Stimulated activated CD4-positive, alpha-beta T cell treated with anti-CD3 and anti-CD28 coated beads, Interleukin-12 subunit alpha, Interleukin-12 subunit beta, amount 100 ng/mL, for 24 hours (primary cell): ENCODE measurements at places on chromosomes 16 and 17.

DNA sequence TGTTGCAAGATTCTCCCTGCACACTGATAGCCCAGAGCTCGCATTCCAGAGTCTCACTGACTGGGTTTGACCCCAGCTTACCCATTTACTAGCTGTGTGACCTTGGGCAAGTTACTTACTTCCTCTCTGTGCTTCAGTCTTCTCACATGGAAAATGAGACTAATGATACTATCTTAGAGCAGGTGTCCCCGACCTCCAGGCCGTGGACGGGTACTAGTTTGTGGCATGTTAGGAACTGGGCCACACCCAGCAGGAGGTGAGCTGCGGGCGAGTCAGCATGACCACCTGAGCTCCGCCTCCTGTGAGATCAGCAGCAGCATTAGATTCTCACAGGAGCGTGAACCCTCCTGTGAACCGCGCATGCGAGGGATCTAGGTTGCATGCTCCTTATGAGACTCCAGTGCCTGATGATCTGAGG, 15.8 kb downstream of the ANKFY1 start:
- DNase-seq, result no peak

DNA sequence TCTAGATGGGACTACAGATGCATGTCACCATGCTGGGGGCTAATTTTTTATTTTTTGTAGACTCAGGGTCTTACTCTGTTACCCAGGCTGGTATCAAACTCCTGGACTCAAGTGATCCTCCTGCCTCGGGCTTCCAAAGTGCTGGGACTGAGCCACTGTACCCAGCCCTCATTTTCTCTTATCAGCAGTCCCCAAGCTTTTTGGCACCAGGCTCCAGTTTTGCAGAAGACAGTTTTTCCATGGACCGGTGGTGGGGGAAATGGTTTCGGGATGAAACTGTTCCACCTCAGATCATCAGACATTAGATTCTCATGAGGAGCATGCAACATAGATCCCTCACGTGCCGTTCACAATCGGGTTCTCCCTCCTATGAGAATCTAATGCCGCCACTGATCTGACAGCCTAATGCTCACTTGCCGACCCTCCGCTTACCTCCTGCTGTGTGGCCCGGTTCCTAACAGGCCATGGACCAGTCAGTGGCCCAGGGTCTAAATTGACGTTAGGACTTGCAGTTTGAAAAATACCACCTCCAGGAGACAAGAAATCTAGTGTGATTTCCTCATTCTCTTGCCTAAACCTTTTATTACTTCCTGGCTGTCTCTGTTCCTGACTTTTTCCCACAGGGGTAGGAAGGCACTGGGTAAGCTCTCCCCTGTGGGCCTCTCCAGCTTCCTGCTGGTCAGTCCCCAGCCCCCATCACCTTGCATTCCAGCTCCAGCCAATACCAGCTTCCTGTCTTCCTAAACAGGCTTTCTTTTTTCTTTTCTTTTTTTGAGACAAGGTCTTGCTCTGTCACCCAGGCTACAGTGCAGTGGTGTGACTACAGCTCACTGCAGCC, 9.3 kb upstream of the CNP start:
- no peak for DNase-seq

DNA sequence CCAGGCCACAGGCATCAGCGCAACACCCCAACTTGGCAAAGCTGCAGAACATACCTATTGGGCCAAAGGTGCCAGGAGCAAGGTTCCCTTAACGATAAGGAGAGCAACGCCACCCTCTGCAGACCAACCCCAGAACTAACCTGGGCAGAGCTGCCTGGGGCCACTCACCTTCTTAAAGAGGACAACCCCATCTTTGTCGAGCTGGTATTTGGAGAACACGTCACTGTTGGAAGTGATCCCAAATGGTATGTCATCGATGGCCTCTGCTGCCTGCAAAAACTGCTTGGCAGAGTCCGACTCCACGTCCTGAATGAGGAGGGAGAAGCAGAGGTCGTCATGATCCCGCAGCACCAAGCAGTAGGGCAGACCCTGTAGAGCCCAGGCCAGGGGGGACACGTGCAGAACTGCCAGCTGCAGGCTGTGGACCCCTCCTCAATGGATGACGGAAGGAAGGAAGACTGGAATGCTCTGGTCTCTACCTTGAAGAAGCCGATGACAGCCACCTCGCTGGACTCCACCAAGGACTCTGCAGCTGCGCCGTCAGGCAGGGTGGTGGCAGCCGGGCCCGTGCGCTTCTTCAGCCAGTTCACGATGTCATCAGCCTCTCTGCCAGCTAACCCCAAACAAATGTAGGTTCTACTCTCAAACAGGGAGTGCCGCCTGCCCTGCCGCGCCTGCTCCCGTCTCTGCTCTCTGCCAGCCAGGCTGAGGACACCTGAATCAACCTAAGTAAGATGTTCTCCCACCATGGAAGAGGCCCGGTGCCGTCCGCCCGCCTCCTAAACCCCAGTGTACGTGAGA, 5.2 kb downstream of the P4HB start:
- no peak for DNase-seq

- DNase-seq, result no peak
These were observed 72.7 kb downstream of the TMEM132E start for GRCh38 chr17:34652021-34652555.

- no peak for DNase-seq
These were observed 5.8 kb upstream of the SETD6 start for GRCh38 chr16:58509256-58510096.

DNA sequence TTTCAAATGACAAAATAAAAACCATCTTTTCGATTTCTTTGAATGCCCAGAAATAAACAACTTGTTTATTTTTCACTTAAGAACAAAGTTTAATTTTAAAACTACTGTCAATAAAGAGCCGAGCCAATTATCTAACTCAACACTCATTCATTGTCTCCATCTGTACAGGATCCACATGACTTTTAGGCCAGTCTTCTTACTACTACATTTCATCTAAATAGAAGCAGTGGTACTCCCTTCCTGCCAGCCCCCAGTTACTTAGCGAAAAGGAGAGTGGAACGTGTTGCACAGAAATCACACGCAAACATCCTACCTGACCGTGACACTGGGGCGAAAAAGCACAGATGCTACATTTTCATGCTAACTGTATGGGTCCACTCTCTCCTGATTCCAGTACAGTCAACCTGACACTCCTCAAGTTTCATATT, 1.2 kb downstream of the GNA13 start:
- DNase-seq, result no peak

DNA sequence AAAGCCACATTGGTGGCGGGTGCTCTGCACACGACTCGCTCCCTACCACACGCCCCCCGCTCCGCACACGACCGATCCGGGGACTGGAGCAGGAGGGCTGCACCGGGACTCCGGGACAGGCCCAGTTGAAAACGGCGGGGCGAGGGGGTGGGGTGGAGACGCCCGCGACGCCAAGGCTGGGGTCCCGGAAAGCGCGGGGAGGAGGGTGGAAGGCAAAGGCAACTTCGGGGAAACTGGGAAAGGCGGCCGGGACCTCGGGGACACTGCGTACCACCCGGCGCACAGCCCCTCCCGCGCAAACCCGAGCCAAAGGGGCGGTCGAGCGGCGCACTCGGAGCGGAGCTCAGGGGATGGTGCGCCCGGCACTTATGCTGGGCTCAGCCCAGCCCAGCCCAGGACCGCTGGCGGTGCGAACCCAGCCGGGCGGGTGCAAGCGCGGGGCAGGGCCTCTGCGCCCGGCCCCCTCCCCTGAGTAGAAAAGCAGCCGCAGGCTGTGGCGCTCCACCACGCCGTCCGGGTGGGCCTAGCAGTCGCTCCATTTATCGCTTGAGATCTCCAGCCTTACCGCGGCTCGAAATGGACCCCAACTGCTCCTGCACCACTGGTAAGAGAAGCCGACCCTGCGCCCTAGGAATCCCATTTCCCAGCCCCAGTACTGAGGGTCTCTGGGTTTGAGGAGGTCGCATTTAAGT, at the start of gene MT1M:
Gene MT1M (plus strand): TSS at position 504 of the 692 bp plus-strand sequence. CDS start 73 bp downstream, at position 577.
- DNase-seq, result no peak

- peak; percentile 57 for DNase-seq
These were observed 5.4 kb downstream of the PGS1 start for GRCh38 chr17:78383725-78384471.

GRCh38 chr17:28738680-28739384, 5.0 kb upstream of the TRAF4 start:
- peak; percentile 38 for DNase-seq

DNA sequence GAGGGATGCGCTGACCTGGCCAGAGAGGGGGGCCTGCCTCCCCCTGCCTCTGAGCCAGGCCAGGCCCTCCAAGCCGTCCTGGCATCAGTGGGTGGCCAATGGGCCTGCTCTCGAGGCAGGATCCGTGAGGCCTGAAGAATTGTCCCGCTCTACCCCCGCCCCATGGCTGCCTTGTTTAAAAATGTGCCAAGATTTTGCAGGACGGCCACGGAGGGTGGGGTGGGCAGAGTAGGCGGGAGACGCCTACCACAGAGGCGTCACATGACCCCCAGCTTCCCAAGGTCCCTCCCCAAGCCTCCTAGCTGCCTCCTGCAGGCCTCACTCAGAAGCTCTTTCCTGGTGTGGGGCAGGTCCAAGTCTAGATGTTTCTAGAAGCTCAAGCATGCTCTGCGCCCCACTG, 69.5 kb downstream of the ENGASE start:
- DNase-seq, result no peak

DNA sequence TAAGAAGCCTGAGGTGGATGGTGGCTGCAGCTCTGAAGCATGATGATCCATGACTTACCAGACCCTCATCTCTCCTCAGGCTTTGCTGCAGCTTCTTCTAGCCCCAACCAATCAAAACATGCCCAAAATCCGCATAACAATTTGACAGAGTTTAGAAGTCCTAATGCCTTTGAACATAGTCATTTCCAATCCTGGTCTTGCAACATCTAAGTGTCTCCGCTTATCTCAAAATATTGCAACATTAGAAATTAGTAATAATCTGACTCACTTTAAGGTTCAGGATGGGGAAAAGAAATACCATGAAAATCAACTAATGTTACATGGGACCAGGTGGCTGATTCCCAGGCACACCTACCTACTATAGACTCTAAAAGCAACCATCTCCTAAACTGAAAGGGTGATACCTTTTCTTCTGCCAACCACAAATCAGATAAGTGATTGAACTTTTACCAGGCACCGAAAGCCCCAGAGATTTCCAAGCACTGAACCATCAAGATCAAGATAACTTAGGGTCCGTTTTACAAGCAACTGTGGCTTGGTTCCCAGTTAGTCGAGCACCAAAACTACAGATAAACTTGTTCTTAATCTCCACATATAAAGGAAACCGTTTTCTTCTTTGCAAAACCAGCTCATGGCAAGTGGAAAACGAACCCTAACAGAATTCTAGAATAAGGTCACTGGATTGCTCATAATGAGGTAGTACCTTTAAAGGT, 14.0 kb downstream of the ERN1 start:
- no peak for DNase-seq

DNA sequence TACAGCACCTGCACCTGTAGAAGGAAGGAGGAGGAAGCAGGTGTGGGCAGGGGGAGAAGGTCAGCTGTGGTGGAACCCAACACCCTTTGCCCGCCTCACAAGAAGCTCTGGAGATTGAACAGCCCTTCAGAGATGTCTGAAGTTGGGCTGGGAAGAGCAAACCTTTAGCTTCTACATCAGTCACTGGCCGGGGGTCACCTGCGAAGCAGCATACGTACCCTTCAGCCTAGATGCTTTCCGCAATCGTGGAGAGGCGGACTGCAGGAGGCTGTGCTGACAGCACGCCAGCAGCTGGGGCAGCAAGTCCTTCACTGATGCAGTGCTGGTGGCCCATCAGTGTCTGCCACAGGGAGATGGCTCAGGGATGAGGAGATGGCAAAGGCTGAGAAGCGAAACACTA, 5.2 kb upstream of the HS3ST3B1 start:
- DNase-seq, result no peak

DNA sequence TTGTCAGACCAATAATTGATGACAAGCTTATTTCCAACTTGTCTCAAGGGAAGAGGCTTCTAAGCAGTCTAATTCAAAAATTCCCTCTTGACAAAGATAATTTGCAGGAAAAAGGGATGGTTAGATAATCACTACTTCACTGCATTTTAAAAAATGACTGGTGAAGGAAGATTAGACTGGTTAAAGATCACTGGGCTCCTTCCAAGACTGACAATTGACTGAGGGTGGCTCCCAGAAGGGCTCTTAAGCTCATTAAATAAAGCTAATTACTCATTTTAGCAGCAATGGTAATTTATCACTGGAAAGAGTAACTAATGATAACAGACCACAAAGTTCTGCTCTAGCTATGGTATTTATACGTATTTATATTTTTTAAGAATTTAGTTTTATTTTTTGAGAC, 4.4 kb upstream of the HEATR3 start:
- no peak for DNase-seq

- no peak for DNase-seq
These were observed 26.0 kb upstream of the DLX3 start for GRCh38 chr17:50020841-50021599.

DNA sequence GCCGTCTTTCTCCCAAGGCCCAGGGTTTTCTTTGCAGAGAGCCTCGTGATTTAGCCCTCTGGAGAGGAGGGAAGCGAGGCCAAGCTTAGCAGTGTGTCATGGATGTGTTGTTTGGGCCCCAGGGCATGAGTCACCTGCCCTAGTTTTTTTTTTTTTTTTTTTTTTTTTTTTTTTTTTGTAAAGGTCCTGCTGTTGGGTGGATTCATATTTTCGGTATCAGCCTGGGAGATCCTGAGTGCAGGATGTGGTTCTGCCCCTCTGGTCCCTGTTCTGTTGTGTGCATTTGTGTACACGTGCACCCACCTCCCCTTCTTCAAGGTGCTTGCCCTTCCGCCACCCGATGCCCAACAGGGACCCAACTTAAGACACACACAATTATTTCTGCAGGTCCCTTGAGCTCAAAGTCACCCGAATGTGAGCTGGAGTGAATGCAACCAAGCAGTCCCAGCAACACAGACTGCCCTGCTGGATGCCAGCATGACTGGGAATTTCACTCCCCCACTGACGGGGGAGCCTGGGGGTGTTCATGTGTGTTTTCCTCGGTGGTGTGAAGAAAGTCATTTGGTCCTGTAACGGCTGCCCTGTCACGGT, 265.8 kb upstream of the TNRC6C start:
- no peak for DNase-seq

DNA sequence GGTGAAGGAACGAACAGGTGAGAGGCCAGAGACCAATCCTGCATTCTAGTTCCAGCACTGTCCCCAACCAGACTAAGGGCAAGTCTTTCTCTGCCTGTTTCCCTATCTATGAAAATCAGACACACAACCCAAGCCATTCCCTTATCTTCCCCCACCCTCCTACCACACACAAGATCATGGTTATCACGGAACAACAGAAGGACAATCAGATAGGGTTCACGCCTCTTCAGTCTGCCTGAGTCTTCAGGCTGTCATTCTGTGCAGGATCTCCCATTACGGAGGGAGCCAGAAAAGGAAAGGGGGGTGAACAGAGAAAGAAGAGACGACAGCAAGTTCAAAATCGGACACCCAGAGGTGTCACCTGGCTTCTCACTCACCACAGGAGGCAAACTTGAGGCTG, 11.1 kb downstream of the TLE7 start:
- DNase-seq, result no peak

- DNase-seq, result no peak
These were observed 6.5 kb upstream of the CARD14 start for GRCh38 chr17:80163336-80163735.
